ENCODE measurements at places on chromosomes 16 and 17.

- no peak for DNase-seq
Measured at GRCh38 chr16:79523971-79524370, 76.6 kb downstream of the MAF start.

GRCh38 chr17:38562903-38563302 is 42.8 kb downstream of the SRCIN1 start:
- DNase-seq = no peak

DNA sequence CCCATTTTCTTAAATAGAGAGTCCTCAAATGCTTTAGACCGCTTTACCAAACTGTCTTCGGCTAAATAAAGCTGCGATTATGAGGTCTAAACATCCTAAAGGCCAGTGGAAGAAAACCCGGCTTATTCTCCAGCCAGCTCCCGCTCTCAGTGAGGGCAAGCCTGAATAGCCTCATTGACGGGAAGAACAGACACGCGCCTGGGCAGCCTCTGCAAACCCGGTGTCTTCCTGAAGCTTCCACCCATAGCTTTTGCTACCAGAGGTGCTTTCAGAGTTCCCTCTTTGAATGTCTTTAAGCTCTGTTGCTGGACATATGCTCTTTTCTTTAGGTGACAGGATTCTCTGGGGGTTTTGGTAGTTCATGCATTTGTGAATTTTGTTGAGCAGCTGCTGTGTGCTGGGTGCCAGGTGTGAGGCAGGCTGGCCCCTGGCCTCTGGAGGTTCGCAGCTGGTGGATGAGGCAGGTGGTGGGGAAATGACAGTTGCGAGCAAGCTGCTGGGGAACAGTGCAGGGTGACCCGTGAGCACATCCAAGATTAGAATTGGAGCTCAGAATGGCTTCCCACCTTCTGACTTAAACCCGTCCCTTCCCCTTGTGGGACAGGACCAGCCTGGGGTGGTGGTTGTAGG is 44.7 kb downstream of the CRISPLD2 start:
- no peak for DNase-seq

DNA sequence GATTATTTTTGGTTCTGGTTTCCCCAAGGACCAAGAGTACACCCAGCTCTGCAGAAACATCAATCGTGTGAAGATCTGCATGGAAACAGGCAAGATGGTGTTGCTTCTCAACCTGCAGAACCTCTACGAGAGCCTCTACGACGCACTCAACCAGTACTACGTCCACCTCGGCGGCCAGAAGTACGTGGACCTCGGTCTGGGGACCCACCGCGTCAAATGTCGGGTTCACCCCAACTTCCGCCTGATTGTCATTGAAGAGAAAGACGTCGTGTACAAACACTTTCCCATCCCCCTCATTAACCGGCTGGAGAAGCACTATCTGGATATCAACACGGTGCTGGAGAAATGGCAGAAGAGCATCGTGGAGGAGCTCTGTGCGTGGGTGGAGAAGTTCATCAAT is 67.4 kb upstream of the ENDOV start:
- DNase-seq = no peak

DNA sequence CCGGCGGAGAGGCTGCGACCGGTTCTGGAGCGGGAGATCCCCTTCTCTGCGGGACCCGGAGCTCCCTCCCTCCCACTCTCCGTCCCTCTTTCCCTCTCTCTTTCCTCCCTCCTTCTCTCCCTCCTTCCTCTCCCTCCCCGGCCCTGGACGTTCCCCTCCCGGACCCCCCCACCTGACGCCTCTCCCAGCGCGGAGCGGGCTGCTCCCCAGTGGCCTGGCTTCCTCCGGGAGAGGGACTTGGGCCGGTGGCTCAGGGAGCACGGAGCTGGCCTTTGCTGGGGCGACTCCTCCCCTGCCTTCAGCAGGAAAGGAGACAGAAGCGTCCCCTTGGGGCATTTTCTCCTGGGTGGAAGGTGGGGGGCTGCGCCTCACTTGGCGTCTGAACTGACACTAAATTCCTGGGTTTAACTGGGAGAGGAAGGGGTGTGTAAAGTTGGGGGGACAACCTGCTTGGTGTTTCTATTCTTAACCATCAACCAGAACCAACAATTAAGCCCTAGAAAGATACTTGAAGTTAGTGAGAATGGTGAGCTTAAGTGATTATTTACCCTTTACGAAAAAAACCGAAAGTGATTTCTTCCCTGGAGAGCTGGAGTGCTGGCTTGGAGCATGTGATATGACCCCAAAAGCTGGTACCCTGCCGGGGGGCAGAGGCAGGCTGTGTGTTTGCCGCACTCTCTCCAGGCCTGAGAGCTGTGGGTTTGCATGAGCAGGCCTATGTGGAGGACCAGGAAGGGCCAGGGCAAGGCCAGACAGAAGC is 775 bp downstream of the SPIRE2 start:
- no peak for DNase-seq

DNA sequence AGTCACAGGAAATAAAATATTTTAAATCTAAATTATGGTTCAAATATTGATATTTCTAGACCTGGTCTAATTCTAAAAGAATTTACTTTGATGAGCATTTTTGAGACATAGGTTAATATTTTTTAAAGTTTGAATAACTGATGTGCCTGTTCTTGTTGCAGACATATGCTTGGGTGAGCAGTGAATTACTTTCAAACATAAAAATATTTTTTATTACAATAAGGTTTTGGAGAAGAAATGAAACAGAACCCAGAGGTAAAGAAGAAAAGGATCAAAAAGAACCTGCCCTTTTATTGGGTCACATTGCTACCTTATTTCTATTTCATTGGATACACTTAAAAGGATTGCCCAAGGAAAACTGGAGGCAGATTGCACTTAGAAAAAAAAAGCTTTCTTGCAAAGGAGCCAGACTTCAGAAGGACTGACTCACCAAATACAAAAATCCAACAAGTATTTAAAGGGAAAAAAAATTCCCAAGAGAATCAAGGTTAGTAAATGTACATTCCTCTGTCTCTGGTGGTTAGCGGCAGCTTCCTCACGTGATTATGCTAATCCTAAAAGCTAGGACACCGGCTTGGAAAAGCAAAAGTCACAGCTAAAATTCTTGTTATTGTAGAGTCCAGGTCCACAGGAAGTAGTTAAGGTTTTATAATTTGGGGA is 18.5 kb downstream of the ENPP7 start:
- DNase-seq = peak; percentile 28

DNA sequence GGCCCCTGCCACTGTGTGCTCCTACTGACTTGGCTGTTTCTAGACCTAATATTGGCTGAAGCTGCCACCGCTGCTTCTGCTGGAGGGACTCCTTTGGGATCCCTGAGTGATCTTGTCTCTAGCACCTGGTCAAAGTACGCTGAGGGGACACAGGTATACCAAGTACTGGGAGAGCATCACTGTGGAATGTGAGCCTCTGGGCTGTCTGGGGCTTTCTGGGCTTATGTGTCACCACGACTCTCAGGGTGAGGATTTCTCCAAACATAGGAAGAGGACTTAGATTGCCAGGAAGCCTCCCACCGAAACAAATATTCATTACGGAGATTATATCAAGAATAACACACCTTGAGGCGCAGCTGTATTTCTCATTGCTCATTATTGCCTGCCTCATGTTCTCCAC is 435.8 kb downstream of the HS3ST3B1 start:
- DNase-seq = no peak

GRCh38 chr16:88498576-88499208 is 45.6 kb downstream of the ZFPM1 start:
- DNase-seq = no peak

GRCh38 chr17:80892019-80892855 is 99.4 kb upstream of the CHMP6 start:
- peak; percentile 93 for DNase-seq

- DNase-seq = no peak
Measured at GRCh38 chr17:58181796-58182195, 10.7 kb upstream of the EPX start.

DNA sequence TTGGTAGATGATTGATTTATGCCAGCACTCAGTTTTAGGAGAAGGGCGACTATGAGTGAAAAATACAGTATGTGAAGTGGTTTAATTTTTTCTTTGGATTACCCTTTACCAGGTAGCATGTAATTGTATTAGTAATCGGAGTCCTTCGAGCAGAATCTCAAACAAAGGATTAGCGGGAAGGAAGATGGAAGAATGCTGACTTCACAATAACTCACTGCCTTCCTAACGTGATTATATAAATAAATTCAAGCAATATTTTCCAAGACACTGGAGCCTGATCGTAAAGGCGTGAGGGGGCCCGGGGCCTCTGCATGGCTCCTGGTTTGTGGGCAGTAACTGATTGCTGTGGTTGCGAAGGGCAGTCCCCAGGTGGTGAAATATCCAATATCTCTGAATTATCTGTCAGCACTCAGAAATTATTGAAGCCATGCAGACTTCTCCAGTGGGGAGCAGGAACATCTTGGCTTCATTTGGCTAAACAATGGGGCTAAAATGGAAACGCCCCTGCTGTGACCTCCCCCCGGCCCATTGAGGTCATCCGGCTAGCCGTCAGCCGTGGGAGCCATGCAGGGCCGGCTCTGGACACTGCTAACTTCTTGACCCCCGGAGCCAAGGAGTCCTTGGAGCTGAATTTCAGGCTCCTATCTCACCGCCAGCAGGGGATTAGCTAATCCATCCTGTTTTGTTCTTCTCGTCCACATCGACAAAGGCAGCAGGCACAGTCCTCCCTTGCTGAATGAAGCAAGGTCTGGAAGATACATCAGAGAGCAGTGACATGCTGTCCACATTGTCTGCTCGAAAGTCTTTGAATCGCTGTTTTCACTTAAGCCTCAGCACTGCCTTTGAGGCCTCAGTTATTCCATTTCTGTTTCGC is 295.9 kb upstream of the N4BP1 start:
- no peak for DNase-seq

DNA sequence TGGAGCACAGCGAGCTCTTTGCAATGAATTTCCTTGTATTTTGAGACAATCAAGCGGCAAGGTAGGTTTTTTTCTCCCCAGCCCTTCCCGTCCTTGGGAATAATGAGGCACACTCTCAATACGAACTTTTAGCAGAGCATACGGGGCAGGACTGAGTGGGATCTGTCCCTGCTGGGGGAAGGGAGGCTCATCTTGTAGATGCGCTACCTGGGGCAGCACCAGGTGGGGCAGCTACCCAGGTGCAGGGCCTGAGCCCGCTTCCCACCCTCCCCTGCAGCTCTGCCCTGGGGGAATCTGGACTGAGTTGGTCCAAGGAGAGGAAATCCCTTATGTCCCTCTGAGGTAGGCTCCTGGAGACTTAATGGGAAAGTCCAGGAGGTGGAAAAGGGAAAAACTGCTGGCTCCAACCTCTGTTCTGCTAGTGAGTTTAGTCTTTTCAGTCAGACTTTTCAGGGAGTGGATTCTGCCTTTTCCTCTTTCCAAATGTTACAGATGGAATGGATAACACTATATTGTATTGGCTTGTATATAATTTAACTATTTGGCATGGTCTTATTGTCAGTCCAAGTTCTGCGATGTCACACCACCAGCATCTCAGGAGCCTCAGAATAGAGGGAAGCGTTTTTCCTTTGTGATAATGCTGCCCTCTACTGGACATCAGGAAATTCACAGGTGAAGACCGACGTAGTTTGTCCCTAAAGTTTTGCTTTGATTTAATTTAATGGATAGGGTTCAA is 9.6 kb upstream of the CES1 start:
- DNase-seq = no peak

DNA sequence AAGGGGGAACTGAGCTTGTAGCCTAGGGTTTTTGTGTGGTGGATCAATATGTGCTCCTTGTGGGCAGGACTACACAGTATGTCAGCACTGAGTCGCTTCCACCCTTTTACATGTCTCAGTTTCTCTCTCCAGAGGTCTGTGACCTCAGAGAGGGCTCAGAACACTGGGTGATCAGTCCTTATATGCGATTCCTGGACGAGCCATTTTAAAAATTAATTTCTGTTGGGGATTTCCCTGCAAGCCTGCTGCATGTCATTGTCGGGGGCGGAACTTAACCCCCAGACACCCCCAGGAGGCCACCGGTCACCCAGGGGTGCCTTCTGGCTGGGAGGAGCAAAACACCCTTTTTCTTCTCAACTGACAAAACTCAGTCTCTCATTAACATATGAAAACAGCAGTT is 14.1 kb downstream of the DHRS7B start:
- no peak for DNase-seq

GRCh38 chr16:2784358-2785100 is 2.8 kb downstream of the PRSS33 start:
- DNase-seq = no peak

DNA sequence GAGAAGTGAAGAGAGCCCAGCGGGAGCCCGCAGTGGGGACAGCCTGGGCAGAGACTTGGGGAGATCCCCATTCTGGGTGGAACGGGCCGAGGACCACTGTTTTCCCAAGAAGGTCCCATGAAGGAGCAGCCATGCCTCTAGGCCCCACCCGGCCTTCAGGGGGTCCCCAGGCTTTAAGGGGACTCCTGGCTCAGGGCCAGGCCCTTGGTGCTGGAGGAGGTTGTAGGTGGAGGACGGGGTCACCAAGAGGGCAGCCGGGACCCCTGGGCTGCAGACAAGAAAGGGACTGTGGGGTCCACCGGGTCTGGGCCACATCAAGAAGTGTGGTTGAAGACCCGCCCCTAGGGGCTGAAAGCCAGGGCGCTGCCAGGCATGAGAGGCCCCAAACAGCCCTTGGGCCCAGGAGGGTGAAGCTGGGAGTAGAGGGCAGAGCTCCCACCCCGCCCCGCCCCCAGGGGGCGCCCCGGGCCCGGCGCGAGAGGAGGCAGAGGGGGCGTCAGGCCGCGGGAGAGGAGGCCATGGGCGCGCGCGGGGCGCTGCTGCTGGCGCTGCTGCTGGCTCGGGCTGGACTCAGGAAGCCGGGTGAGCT is at the start of gene PRSS21:
Gene PRSS21, plus strand, starts transcription at position 487 of the 589 bp plus-strand sequence. Its CDS starts 32 bp downstream, at position 519.
- no peak for DNase-seq

DNA sequence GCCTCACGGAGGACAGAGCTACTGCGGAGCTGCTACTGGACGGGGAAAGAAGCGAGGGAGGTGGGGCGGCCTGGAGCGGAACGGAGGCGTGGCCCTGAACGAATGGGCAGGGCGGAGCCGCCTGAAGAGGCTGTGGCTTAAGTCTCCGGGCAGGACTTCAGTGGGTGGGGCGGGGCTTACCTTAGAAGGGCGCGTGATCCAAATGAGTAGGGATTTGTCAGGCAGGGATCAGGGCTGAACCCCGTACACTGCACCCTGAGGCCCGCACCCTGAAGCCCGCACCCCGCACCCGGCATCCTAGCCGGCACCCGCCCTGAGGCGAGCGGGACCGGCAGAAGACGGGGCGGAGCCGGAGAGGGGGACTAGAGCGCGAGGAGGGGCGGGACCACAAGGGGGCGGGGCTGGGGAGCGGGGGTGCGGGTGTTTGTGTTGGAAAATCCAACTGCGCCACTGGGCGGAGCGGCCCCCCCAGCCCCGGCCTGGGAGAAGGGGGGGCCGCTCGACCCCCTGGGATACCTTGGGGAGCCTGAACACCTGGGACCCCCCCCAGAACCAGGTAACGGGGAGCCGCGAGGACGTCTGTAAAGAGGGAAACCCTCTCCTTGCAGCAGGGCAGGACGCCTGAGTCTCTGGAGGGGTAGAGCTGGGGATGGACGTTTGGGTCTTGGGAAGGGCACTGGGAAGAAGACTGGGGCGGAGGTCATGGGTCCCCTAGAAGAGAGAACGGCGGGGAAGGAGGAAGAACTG is at the start of gene KDM6B:
Gene KDM6B, plus strand, starts transcription at position 423 of the 747 bp plus-strand sequence. CDS start 11,338 bp downstream, outside the sequence.
- DNase-seq = no peak

GRCh38 chr17:5580367-5580766 is 3.9 kb downstream of the NLRP1 start:
- DNase-seq = no peak
